ENCODE measurements at places on chromosomes 6 and 20.

- DNase-seq = no peak
Measured at GRCh38 chr6:106184629-106185028, 98.5 kb downstream of the PRDM1 start.

DNA sequence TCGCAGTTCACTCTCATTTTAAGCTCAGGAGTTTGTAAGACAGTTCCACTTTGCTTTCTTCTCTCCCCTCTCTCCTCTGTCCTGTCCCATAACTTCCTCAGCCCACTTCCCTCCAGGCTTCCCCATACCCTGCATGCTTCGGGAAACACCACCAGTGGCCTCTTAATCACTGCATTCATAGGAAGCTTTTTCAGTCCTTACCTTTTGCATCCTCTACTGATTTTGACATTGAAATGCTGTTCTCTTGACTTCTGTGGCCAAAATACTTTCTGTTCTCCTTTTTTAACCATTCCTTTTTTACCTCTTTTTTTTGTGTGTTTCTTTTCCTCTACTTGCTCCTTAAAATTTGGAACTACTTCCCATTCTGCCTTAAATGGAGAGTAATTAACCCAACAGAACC is 69.7 kb downstream of the HIVEP1 start:
- no peak for DNase-seq

DNA sequence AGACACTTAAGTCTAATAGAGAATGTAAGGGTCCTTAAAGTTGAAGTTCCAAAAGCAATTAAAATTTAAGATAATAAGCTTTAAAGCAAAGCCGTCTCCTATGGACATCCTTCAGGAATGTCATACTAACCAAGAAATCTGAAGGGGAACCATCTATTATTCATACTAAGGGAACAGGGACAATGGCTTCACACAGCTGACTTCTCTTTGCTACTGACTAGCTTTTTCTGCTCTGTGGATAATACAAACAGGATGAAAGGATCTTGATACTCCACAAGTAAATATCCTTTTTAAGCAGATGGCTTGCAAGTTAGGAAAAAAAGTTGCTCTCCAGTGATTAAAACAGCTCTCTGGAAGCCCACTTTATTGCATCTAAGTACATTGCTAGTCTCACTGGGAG is 178.6 kb downstream of the BACH2 start:
- no peak for DNase-seq

DNA sequence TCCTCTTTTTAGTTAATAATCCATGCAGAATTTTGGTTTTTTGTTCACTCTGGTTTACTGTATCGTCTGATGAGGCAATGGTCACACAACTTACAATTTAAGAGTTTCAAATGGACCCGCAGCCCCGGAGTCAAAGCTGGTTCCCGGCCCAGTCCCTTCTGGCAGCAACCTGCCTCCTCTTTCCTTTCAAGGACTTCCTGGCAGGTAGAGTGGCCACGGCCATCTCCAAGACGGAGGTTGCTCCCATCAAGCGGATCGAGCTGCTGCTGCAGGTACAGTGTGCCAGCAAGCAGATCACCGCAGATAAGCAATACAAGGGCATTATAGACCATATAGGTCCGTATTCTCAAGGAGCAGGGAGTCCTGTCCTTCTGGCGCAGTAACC is 218.2 kb downstream of the GJA1 start:
- no peak for DNase-seq

DNA sequence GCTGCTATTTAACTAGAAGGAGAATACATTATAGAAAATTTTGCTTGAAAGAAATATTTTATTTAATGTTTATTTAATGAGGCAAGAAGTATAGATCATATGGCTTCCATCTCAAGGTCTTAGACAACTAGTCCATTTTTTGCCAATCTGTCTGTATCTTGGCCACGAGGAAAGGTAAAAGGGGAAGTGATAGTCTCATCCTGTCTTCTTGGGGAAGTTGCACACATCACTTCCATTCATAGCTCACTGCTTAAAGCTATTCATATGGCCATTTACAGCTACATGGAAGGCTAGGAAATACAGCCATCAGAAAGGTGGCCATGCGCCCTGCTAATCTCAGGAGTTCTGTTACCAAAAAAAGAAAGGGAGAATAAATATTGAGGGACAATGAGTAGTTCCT is 50.8 kb downstream of the METTL24 start:
- DNase-seq = no peak

DNA sequence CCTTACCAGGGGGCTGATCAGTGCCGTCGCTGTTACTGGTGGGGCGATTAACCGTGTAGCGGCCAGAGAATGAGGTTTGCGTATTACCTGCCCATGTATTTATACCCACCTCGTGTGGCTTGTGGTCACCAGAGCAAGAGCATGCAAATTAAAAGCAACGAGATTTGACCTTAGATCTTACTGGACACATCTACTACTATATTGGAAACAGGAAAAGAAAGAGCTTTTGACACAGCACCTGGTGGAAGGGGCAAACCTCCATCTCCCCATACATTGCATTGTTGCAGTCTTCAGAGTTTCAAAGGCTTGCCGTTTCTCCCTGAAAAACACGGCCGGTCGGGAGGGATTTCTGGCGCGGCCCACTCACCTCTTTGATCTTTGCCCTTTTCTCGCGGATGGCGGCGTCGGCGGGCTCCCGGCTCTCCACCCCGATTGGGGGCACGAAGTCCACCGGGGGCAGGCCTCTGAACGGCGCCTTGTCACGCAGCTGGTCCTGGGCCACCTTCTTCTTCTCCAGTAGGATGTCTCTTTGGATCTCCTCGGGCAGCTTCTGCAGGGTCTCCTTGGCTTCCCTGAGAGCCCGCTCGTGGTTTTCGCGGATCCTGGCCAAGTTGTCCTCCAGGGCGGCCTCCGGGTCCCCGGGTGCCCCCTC is 1.3 kb downstream of the MAN1A1 start:
- DNase-seq = no peak

DNA sequence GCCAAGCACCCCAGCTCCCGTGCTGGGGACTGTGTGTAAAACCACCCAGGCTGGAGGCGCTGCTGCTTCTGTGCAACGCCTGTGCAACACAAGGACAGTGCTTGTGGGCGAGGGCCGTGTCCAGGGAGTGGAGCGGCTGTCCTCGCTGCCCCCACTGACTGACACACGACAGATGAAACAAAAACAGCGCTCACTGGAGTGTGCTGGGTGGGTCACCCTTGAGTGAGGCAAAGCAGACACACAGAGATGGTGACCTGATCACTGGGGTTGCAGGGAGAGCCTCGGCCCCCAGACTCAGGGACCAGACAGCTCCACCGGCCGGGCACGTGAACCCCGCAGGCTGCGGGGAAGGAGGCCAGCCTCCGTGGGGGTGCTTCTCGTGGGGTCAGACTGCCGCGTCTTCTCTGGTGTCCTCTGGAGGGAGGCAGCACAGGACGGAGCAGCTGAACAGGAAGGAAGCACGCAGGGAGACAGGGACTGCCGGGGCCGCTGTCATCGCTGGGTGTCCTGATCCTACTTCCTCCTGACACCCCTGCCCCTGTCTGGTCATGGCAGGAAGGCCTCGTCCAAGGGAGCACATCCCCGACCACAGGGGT is 75.9 kb upstream of the CST7 start:
- no peak for DNase-seq

DNA sequence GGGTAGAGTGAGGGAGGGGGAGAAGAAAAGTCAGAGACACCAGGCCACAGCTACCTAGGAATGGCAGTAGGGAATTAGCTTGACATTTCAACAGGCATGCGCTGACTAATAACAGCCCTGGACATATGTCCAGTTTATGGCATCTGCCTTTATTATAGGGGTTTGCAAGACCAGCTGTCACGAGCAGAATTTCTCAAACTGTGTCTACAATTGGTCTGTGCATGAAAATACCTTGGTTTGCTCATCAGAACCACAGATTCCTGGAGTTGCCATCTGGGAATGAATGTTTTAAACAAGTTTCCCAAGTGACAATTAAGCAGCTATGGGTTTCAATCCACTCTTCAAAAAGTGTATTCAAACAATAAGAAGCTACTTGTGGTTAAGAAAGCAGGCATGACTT is 110.3 kb upstream of the ENPP5 start:
- no peak for DNase-seq

- DNase-seq = no peak
Measured at GRCh38 chr6:143555071-143555492, 43.6 kb upstream of the FUCA2 start.

- no peak for DNase-seq
Measured at GRCh38 chr6:137155830-137156229, 17.6 kb downstream of the IL22RA2 start.

GRCh38 chr6:24472181-24472580 is 17.2 kb downstream of the GPLD1 start:
- DNase-seq = no peak

DNA sequence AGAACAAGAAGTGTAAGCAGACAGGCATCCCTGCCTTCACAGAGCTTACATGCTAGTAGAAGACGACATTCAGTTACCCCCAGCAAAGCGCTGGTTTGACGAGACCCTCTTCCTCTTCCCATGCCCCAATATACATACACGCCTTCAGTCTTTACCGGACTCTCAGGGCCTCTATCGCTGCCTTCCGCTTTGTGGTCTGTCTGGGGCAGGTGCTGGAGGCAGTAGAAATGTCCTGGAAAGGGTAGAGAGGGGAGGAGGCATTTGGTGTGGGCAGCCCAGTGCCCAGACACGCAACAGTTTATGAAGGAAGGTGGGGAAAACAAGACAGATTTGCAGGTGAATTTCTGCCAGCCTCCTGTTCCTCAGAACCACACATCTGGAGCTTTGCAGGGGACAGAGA is 6.0 kb downstream of the SMPD2 start:
- no peak for DNase-seq

- no peak for DNase-seq
Measured at GRCh38 chr6:54695815-54696214, 150.8 kb upstream of the FAM83B start.

GRCh38 chr6:71033890-71034289 is 77.0 kb upstream of the B3GAT2 start:
- DNase-seq = no peak

DNA sequence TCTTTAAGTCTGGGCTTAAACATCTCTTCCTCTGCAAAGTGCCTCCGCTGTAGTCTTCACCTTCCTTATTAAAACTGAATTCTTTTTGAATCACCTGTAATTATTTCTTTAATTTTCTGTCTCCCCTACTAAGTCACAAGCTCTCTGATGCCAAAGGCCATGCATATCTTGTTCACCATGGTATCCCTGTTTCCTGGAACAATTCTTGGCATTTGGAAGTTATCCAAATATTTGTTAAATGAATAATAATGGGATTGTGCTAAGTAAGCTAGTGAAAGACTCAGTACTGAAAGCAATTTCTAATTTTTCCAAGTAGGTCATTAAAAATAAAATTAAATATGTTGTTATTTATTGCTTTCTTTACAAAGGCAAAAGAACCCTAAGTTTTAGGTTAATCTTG is 12.2 kb downstream of the SNAP91 start:
- DNase-seq = no peak

DNA sequence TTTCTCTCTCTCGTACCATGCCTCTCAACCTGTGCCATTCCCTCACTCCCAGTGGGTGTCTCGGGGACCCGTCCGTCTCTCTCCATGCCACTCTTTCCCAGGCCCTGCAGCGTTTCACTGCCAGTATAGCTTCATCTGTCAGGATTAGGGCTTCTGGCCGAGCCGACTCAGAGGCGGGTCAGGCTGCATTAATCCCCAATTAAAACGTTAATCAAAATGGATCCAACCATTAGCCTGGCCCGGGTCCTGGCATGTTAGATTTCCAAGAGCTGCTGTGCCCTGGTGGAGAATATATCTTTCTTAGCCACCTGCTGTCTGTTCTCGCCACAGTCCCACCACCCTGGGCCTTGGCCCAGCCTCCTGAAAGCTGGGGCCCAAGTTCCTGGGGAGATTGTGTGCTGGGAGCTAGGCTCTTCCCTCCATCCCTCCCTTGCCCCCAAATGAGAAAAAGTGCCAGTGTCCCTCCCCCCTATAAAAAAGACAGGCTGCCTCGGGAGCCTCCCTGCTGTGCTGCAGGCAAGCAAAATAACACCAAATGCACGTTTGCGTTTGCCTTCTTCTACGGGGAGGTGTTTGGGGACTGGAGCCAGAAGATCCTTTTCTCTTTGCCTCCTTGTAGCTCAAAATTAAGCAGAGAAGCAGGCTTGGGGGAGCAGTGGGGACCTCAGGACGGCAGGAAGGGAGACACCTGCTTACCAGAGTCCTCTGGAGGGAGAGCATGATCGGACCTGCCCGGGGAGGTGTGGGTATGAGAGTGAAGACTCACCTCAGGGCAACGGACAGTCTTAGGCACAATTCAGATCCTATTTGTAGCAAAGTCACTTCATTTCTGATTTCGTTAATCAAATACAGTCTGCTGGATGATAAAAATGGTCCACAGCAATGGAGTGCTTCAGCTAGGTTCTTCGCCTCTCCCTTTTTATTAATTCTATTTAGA is 3.0 kb downstream of the KCNG1 start:
- DNase-seq = no peak

DNA sequence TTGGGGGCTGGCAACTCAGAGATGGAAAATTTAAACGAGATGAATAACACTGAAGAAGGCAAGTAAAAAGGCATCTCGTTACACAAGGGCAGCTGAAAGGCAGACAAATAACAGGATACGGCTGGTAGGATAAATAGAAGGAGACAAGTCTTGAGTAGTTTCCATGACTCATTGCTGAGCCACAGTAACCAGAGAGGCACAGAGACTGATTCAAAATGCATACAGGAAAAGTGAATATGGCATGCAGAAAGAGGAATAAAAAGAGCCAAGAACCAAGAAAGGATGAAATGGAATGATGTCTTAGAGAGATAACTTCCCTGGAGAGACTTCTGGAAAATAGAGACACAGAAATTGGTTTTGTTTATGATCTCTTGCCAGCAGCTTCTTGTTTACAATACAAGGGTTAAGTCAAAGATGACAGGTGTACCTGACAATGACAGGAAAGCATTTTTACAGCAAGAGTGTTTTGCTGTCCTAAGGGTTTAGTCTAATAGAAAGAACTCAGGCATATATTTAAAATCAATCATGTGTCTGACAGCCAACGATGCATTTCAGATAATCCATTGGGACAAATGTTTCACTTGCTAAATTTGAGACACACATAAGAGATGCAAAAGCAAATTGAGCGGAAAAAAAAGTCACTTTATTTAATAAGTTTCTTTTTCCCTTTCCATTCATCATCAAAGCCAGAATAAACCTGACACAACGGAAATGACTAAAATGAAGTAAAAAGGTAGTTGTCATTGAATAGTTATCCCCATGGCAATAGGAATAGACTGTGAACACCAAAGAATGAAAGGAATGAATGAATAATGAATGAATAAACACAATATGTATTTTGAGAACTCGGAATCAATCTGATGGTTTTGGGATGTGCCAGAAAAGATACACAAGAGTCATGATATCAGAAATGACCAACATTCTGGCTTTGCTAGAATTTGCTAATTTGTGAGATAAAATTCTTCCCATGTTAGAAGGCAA is 68.0 kb upstream of the KCNQ5 start:
- peak; percentile 97 for DNase-seq

GRCh38 chr20:62929051-62929538 is 2.8 kb upstream of the DIDO1 start:
- no peak for DNase-seq

DNA sequence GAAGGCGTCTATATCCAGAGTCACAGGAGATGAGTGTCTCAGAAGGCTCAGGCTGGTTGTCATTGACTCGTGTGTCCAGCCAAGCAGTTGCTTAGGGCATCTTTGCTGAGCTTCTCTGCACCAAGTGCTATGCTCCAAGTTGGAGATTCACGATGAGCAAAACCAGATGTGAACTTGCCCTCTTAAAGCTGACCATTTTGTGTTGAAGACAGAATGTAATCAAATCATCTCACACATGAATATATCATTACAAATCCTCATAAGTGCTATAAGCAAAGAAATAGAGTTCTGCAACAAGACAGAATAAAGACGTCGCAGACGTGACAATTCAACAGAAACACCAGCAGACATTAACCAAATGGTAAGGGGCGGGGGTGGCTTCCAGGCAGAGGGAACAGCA is 103.9 kb downstream of the ALDH8A1 start:
- no peak for DNase-seq

- DNase-seq = peak; percentile 9
Measured at GRCh38 chr20:61629602-61630390, 377.7 kb downstream of the CDH4 start.

All from DMS153 (cell line).